ENCODE measurements at places on chromosomes 6 and 20.

GRCh38 chr20:56630086-56630493, 984 bp downstream of the TFAP2C start:
- DNase-seq = no peak

DNA sequence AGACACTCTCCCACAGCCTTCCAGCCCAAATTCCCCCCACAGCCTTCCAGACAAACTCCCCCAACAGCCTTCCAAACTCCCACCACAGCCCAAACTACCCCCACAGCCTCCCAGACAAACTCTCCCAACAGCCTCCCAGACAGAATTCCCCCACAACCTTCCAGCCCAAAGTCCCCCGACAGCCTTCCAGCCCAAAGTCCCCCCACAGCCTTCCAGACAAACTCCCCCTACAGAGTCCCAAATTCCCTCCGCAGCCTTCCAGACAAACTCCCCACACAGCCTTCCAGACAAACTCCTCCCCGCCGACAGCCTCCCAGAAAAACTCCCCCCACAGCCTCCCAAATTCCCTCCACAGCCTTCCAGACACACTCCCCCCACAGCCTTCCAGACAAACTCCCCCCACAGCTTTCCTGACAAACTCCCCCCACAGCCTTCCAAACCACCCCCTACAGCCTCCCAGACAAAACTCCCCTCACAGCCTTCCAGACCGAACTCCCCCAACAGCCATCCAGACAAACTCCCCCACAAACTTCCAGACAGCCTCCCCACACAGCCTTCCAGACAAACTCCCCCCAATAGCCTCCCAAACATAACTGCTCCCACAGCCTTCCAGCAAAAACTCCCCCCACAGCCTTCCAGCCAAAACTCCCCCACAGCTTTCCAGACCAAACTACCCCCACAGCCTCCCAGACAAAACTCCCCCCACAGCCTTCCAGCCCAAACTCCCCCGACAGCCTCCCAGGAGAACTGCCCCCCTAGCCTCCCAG, 38.0 kb upstream of the SYNDIG1 start:
- DNase-seq = no peak

DNA sequence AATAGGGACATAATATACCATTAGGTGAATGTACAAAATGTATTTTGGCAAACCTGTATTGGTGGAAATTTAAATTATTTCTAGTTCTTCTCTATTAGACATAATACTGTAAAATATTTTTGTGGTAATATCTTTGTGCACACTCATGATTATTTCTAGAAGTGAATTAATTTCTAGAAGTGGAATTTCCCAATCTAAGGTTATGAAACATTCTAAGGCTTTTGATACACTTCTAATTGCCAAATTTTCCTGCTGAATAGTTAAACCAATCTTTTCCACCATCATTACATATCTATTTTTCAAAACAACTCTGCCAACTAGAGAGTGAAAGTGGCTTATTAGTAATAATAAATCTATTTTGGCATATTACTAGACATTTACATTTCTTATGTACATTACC, 1.8 kb upstream of the CCND3 start:
- no peak for DNase-seq

DNA sequence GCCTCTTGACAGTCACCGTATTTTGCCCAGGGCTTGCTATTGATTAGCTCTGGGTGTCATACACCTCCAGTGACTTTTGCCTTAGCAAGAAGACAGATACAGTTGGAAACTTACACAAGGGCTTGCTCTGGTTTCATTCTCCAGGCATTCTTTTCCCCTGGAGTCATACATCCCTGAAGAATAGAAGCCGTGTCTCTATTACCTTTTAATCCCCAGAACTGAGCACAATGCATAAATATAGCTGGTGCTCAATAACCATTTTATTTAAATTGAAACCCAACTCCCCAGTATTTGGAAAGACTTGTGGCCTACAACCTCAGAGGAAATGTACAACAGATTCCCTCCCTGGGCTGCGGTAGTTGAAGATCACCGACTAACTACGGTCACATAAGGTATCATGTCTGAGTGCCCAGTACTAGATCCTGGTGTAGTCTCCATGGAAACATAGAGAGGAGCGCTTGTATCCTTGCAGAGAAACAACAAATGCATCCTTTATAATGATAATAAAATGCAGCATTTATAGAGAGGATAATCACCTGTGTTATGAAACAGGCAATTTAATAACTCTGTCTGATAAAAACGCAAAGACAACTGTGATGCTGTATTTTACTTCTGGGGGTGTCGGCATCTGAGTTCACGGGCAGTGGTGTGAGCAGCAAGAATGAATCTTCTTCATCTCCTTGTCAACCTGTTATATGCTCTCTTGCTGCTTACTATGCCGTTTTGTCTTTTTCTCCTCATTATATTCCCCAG, 401.2 kb upstream of the AGPAT4 start:
- DNase-seq = no peak

GRCh38 chr20:36573103-36573797, at the start of gene TGIF2:
TGIF2 (plus strand) TSS chr20:36573597; CDS start chr20:36578775, 5,178 bp downstream.
- DNase-seq = peak; percentile 94

DNA sequence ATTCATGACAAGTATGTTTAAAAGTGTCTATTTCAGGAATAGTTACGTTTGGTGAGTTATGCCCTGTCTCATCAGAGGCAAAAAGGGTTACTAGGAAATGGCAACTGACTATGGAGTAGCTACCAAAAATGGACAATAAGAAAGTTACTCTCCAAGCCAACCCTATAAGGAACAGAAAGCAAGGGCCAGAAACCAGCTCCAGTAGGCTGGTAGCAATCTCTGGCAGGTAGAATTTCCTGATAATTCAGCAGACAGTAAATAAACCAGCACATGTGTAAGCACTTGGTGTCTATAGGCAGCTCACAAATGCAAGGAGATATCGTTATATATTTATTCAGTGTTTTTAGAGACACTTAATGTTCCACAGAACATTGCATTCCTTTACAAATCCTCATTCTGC, 20.3 kb downstream of the SOX4 start:
- DNase-seq = no peak

GRCh38 chr6:134217798-134218140, 100.1 kb downstream of the SGK1 start:
- DNase-seq = no peak

- no peak for DNase-seq
Measured at GRCh38 chr20:5590899-5591298, 159.3 kb upstream of the SHLD1 start.

DNA sequence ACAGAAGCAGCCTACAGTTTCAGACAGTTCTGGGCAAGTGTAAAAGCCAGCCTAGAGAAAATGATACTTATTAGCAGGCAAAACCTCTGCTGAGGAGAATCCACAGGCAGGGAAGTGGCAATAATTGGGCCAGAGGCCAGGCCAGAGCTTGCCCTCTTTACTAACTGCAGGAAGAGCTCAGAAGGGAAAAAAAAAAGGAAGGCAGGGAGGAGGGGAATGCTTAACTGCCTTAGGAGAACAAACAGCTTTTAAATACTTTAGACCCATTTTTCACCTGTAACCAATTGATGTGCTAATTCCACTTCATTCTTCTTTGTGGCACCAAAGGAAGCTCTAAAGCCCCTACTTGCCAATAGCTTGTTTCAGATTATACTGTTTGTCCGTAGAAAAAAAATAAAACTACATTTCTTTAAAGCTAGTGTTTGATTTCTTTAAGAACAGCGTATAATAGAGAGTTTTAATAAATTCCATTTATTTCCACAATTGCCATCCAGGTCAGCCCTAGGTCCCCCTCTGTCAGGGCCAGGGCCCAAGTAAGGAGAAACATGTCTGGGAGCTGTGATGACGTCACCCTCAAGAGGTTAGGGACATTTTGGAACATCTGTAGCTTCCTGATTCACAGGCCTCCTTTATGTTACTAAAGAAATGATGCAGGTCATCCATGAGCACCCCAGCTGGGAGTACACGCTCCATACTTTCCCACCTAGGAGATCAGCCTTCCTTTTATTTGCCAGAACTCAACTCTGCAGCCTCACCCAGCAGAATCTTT, 384.3 kb downstream of the CDC5L start:
- DNase-seq = no peak

DNA sequence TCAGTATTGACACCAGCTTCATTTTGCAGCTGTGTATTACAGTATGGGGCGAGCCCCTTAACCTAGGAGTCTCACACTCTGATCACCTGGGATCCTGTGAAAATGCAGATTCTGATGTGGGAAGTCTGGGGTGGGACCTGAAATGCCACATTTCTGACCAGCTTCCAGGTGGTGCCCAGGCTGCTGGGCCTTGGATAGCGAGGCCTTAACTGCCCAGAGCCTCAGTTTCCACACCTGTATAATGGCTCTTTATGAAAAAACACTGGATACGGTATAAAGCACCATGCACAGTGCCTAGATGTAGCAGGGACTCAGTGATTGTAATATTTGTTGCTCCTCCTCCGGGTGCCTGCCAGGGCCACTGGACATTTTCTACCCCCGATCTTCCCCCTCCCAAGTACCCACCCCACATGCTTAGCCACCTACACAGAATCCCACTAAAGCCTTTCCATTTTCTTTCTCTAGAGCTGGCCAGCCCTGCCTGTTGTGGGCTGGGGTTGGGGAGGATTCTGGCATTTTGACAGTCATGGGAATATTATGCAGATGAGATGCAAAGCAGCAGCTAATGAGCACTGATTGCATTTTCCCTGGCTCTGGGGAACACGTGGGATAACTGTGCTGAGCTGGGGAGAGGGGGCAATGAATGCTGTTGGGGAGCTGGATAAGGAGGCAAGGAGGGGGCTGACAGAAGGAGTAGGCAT, 44.8 kb downstream of the SPDEF start:
- DNase-seq = no peak

- no peak for DNase-seq
Measured at GRCh38 chr6:167711211-167711610, 115.5 kb upstream of the AFDN start.

- DNase-seq = no peak
Measured at GRCh38 chr6:156949376-156949775, 172.2 kb downstream of the ARID1B start.

- peak; percentile 33 for DNase-seq
Measured at GRCh38 chr6:45830441-45831139, 185.1 kb downstream of the CLIC5 start.

GRCh38 chr6:17845598-17845997, 138.9 kb upstream of the NUP153 start:
- DNase-seq = no peak

DNA sequence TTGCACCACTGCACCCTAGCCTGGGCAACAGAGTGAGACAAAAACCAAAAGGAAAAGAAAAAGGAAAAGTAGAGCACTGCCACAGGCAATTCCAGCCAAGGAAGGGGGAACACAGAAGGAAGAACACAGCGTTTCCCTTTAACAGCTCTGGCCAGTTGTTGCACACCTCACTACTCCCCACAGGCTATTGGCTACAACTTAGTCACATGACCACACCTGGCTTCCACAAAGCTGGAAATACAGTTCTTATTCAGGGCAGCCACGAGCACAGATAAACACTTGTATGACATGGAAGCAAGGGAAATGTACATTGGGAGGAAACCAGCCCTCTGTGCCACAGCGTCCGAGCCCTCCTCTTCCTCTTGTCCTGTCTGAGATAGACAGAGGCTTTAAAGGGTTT, 249.0 kb upstream of the JARID2 start:
- no peak for DNase-seq

GRCh38 chr6:45420083-45420908, 42.6 kb upstream of the SUPT3H start:
- DNase-seq = peak; percentile 51

GRCh38 chr20:34771680-34772081, 53.8 kb downstream of the NCOA6 start:
- DNase-seq = no peak

GRCh38 chr20:58918621-58919020, 62.4 kb upstream of the NELFCD start:
- no peak for DNase-seq

- DNase-seq = no peak
Measured at GRCh38 chr6:38169221-38169976, 349.9 kb downstream of the ZFAND3 start.

- no peak for DNase-seq
Measured at GRCh38 chr6:3546121-3546520, 89.3 kb upstream of the SLC22A23 start.

- DNase-seq = no peak
Measured at GRCh38 chr6:142225552-142225951, 76.3 kb upstream of the ADGRG6 start.

DNA sequence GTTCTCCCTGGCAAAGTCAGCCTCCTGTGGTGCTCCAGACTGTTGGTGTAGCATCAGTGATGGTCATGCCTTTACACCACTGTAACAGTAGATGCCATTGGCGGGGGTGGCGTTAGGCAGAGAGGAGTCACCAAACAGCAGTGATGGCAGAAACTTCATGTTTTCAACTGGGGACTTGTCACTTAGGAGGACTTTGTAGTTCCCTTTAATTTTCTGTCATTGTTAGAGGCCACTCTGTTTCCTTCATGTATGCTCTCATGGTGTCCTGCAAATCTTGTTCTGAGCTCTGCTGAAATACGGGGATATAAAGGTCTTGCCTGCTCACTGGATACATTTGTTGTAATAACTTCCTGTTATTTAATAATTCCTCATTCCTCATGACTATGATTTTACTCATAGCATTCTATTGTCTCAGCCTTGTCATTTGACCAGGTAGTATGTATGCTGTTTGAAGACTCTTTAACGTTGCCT, 4.6 kb downstream of the MAP3K4 start:
- no peak for DNase-seq

DNA sequence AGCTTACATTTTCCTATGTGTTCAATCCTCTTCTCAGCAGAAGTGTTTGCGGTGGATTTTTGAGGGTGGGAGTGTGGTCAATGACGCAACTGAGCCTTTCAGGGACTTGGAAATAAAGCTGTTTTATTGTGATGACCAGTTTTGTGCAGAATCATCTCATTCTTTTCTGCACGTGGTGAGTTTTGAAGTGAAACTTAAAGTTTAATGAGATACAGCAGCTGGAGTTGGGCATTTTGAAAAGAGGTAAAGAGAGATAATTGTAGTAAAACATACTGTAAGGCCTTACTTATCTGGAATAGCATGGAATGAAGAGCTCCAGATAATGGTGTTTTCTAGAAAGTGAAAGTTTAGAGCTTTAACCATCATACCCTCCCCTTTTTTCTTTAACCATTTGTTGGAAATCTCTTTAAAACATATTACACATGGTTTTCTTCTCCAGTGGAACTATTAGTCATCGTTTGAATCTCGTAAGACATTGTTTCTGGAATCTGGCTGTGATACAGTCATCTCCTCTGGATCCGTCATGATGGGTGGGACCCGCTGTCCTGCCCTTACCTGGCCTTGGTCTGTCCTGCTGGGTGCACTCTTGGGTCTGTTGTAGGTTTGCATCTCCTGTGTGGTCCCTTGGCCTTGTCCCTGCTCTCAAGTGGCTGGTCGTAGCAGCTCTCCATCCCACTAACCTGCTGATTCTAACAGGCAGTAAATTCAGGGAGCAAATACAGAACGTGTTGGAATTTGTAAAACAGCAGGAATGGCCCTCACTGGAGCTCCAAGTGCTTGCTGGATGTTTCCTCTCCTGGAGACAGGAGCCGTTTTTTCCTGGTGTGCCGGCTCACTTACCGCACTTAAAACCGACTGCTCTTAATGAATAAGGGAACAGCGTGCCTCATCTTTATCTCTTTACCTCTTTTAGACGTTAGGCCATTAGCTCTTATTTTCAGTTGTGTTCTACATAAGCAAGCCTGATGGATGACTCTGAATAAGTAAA, 29.8 kb downstream of the UST start:
- peak; percentile 64 for DNase-seq

GRCh38 chr6:72825315-72825911, 203.5 kb downstream of the KCNQ5 start:
- no peak for DNase-seq

GRCh38 chr6:1870251-1870650, 260.5 kb downstream of the FOXC1 start:
- no peak for DNase-seq

GRCh38 chr6:106825156-106825555, 149.4 kb downstream of the CD24 start:
- DNase-seq = no peak
